ENCODE measurements at places on chromosomes 2 and 18.

DNA sequence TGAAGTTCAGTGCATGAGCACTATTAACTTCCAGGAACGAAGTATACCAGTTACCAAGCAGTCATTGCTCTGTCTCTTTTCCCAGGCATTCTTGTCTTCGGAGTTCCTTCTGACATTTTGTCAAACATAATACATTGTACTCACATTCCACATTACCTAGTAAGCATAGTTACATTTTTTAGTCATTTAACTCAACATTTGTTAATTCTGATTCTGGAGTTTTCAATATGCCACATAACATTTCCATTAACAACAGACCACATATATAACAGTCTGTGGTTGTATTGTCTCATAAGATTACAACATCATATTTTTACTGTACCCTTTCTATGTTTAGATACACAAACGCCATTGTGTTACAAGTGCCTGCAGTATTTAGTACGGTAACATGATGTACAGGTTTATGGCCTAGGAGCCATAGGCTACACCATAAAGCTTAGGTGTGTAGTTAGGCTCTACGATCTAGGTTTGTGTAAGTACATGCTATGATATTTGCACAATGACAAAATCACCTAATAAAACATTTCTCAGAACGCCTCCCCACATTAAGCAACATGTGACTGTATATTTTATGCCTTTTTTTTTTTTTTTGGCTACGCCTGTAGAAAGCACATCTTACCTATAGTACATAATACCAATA lies 187.1 kb downstream of the DYM start:
- no peak for DNase-seq

DNA sequence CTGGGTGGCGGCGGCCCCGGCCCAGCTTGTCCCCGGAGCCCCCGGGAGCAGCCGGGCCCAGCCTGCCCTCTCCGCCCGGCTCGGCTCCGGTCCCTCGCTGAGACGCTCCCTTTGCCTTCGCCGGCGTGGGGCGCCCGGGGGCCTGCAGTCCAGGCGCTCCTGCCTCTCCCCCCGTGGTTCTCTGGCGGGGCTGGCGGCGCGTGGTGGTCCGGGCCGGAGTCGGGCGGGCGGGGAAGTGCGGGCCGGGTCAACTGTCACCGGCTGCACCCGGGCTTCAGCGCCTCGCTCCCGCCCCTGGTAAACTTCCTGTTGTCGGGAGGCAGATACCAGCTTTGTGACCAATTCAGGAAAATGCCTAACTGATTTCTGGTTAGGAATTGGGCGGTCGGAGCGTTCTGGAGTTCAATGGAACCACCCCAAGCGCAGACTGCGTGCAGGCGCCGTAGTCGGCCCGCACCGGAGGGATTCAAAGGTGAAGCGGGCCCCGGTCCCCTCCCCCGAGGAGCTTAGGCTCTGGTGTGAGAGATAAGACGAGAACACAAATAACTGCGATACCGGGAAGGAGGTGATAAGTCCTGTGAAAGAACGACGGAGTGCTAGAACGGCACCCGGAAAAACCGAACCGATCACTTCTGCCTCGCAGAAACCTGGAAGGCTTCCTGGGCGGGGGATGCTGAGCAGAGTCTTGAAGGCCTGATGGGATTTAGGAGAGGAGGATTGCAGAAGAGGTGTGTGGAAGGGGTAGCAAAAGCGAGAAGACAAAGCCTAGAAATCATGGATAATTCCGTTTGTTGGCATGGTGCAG lies 891 bp downstream of the CAB39 start:
- DNase-seq, result peak; percentile 3

- no peak for DNase-seq
Observed at GRCh38 chr2:121545257-121545656, 14.6 kb downstream of the RNU4ATAC start.

DNA sequence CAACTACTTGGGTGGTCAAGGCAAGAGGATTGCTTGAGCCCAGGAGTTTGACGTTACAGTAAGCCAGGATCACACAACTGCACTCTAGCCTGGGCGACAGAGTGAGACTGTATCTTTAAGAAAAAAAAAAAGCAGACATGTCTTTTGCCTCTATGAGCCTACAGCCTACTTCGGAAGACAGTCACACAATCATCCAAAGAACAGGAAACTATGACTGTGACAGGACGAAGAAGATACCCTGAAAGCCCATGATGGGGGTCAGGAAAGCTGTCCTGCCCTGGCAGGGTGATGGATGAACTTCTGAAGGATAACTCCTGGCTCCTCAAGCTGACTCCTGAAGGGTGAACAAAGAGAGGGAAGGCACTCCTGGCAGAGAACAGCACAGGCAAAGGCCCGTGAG lies 251.7 kb upstream of the SIX2 start:
- DNase-seq, result no peak

Data from stimulated activated CD8-positive, alpha-beta memory T cell treated with anti-CD3 and anti-CD28 coated beads, Interleukin-4, amount 100 ng/mL, for 4 hours (primary cell).